Large intestine (tissue), 12 donors: ENCODE measurements at places on chromosomes 6 and 20.

DNA sequence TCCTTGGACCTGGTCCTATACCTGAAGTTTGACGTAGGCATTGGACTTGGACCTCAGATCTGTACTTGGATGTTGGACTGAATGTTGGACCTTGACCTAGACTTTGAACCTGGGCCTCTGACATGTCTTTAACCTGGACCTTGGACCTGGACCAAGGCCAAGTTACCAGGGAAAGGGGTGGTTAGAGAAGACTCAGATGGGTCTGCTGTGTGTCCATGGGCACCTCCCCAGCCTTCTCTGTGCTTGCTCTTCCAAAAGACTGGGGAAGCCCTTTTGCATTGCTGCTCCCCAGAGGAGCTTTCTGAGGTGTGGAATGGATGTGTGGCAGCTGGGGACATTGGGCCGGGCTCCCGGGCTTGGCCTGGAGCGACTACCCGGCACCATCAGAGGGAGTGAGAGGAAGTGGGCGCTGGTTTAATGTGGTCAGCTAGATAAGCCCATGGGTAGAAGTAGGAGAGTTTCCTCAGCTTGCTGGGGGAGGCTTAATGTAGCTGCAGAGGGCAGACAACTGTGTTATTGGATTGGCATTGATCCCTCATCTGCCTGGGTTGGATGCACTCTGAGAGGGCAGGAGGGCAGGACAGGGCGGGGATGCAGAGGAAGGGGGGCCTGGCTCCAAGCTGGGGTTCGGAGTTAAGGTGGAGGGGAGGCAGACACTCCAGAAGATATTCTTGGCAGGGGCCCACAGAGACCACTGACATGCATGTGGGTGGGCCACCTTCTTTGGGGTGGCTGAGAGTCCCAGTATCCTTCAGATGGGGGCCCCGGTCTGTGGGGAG lies 4.2 kb downstream of the SCRT2 start:
- DNase-seq, result no peak

DNA sequence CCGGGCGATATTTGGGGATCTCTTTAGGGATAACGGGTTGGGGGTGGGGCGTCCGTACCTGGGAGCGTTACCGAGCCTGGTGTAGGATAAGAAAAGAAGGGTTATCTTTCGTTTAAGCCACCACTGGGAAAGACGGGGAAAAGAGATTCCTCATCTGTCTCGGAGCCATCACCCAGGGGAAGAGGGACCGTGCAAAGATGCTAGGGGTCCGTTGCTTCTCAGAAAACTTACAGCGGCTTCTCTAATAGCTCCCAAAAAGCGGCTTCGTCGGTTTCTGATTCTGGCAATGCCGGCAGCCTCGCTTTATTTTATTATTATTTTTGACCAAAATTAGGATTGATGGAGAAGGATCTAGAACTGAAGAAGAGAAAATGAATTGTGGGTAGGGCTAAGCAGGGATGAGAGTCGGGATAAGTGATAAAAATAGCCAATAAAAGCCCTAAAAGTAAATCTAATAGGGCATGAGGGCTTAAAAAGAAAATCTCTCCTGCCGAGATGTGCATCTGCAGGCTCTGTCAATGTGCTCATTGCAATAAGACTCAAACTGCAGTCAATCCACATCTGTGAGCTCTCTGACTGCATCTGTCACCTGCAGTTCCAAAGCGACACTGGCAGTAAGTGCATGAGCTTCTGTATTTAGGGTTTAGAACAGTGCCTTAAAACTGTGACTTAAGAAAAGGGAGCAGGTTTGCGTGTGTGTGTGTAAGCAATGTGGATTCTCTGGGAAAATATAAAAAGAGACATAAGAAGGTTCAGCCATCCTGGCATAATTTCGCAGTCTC lies 801 bp downstream of the TBPL1 start:
- DNase-seq, result no peak

DNA sequence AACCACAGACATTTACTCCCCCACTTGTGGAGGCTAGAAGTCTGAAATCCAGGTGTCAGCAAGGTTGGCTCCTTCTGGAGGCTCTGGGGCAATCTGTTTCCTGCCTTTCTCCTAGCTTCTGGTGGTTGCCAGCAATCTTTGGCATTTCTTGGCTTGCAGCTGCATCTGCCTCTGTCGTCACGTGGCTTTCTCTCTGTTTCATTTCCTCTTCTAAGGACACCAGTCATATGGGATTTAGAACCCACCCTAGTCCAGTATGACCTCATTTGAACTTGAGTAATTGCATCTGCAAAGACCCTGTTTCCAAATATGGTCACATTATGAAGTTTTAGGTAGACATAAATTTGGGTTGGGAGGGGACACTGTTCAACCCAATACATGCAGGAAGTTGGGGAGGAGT lies 56.2 kb upstream of the EPB41L1 start:
- peak; percentile 50 for DNase-seq

DNA sequence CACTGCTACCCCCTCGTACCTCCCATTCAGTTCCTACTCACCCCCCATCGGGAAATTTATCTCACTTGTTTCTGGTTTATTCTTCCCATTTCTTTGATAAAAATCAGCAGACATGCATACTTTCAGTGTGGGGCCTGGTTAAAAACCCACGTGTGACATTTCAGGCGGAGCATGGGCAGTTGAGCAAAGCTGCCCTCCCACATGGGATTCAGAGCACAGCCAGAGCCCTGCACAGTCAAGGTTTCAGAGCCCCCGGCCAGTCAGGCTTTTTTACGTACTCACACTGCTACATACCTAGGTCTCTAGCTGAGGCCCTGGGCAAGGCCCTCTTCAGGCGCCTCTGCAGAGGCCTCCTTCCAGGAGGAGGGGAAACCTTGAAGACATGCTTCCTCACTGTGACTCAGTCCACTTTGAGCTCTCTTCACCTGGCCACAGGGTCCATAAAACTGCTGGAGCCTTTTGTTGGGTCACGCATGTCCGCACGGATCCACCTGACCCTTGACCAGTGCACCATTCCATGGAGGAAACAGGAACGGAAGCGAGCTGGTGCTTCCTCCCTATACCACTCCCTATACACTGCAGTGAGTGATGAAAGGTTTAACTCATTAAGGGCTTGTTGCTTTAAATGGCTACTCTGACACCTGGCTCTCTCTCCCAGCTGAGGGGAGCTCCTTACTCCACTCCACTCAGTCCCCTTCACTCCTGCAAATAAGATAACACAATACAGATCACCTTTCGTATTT lies 713.3 kb downstream of the PRKN start:
- DNase-seq, result no peak

GRCh38 chr6:87183687-87184086 lies 28.3 kb downstream of the ZNF292 start:
- DNase-seq, result no peak

DNA sequence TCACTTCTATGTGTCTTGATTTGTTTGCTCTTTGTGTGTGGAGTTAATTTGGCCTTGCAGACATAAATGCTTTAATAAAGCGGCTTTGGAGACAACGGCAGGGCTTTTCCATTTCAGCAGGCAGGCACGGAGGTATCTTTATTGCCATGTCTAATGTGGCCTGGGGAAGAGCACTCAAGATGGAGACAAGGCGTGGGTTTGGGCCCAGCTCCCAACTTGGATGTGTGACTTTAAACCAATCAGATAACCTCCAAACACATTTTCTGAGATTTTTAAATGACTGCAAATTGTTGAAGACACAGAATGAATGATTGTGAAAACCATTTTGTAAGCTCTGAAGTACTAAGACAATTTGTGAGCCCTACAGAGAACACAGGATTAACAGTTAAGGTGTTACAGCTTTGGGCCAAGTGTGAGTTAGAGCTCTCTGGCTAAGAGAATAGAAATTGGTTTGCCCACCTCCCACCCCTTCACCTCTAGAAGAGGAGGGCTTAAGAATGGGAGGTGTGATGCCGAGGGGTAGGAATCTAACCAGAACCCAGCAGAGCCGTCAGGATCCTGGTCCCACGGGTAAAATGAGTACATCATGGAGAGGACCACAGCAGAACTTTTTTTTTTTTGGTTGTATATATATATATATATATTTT lies 9.0 kb downstream of the DYNLT1 start:
- DNase-seq, result no peak

DNA sequence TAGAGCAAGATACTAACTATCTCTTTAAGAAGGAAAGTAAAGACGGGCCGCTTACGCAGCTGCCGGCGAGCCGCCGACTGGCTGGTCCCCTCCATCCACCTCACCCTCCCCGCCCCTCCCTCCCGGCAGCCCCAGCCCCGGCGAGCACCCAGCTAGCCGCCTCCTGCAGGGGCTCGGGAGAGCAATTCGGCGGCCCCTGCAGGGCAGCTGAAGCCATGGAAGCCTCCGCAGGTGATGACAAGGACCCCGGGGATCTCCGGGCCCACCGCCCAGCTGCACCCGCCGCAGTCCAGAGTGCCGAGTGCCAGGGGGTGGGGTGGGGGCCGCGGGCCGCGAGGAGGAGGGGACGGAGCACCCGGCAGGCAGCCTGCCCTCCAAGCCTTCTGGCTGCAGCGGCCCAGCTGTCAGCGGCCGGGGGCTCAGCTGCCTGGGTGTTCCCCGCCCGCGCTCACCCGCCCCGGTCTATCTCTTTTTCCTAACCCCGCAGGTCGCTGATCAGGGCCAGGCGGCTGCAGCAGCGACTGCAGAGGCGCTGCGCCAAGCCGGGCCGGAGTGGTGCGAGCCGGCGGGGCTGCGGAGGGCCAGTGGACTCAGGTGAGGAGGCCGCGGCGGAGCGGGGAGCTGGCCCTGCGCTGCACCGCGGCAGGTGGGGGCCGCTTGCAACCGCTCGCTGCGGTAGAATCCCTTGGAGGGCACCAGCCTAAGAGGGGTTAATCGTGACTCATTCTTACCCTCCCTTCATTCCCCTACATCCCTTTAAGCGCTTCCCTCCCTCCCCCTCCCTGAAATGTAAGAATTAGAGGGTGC lies at the start of gene SNPH:
Gene SNPH (plus strand): TSS at position 128 of the 807 bp plus-strand sequence. CDS start 29,946 bp downstream, outside the sequence.
- peak; percentile 66 for DNase-seq

DNA sequence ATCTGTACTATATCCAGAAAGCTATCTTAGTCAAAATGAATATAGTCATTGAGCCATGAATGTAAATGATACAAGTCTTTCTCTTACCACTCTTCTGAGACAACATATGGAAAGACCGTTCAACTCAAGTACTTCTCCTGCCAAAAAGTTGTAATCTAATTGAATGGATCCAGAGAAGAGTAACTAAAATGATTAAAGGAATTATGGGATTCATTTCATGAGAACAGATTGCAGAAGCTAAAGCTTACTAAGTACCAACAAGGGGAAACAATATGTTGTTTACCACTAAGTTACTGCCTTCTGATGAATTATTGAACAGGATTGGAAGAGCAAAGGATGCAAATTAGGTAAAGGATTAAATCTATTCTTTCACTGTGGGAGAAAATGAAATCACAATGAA lies 2.0 kb upstream of the LGSN start:
- DNase-seq, result no peak

- no peak for DNase-seq
Measured at GRCh38 chr20:4051413-4052138, 36.2 kb upstream of the RNF24 start.

DNA sequence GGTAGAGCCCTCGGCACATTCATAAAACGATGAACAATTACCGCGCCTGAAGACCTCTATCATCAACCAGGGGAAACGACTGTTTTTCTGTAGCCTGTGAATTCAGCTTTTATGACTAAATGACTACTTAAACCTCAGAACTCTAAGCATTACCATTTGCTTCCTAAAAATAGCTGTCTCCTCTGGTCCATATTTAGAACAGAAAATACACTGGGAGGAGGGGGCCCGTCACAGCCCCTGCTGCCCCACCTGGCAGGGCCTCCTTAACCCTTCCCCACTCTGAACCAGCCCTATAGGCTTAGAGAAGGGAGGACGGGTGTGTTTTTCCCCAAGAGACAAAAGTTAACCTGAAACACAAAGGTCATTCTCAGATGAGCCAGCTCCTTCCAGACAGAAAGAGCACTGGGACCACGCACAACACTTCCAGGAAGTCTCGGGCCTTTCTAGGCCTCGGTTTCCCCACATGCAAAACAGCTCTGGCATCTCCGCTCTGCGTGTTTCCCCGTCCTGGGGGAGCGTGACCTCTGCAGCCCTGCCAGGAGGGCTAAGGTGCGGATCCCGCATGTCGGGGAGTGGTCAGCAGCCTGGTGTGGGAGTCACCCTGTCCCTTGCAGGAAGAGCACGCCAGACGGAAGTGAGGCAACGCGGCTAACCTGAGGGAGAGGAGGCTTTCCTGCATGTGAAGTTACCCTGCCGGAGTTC lies 193.9 kb downstream of the DLL1 start:
- no peak for DNase-seq

- no peak for DNase-seq
Measured at GRCh38 chr6:119138906-119139541, 60.6 kb upstream of the FAM184A start.

GRCh38 chr6:52691718-52692117 lies 20.8 kb downstream of the TMEM14A start:
- no peak for DNase-seq

DNA sequence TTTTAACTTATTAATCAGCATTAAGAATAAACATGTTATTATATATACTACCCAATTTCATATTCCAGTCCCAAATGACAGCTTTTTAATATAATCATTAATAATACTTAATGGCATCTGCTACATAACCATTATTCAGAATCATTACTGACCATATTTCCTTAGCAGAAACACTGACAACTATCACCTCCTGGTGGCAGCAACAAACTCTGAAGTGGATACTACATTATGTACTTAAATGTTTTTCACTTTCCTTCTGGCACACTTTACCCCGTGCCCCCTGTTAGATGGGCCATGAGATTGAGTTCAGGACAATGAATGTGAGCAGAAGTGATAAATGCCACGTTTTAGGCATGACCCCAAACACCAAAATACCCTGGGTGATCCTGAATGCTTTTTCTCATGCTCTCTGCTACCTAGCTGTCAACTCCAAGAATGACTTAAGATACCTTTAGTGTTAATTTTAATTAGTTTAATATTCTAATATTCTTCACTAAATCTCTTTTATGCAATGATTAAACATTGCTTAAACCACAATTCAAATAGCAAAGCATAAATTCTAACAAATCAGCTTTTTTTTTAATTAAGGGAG lies 77.1 kb downstream of the LMBRD1 start:
- DNase-seq, result peak; percentile 2

DNA sequence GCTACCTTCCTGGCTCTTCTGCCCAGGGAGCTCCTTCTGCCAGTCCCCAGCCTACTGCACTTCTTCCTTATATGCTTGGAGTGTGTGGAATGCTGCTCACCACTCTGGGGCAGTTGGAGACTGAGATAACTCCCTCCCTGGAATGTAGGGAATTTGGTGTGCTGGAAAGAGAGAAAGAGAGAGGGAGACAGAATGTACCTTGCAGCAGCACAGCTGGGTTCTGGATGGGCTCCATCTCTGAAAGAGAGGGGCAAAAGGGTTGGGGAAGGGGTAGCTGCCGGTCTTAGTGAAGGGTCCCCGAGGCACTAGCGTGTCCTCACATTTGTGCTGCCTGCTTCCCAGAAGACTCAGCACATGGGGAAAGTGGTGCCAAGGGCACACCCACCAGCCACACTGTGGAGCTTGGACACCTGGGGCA lies 40.2 kb upstream of the DDR1 start:
- no peak for DNase-seq

DNA sequence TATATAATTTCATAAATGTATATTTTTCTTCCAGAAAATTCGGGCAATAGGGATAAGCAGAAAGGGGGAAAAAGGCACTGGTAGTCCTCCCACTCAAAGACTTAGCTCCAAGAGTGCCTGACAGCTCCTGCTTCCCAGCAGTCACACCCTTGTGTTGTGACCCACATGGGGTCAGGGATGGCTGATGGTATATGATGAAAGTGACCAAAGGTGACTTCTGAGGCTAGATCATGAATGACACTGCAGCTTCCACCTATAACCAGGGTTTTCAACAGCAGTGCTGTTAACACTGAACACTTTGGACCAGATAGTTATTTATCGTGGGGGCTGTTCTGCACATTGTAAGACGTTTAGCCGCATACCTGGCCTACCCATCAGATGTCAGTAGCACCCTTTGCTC lies 22.3 kb downstream of the FAM50B start:
- peak; percentile 82 for DNase-seq
